ENCODE measurements at places on chromosomes 4 and X. TPM values are rescaled to one million over a fixed set of nuclear protein-coding genes. Genes with fewer than 3 reads are reported as not detected.

Gene RTL9
- total RNA-seq: 0.13 TPM

Gene TMEM35A
- 5.5 TPM for total RNA-seq

Gene RBM46
- under 0.01 TPM for total RNA-seq

Gene USP51
- total RNA-seq: 2.3 TPM

Gene STK26
- 5.1 TPM for total RNA-seq

Gene MAP7D2
- 0.07 TPM for total RNA-seq

Gene MAGT1
- 195 TPM for total RNA-seq

Gene MYOZ2
- total RNA-seq: 1.4 TPM

Gene TBC1D8B
- 32.2 TPM for total RNA-seq

Gene ARHGAP6
- 3.8 TPM for total RNA-seq

Gene CFAP47
- total RNA-seq: not detected

Gene KCTD8
- 0.78 TPM for total RNA-seq

Gene FAM184B
- total RNA-seq: 0.10 TPM

Gene ADH1C
- total RNA-seq: 0.23 TPM

Gene NUP62CL
- total RNA-seq: not detected

Gene ATP7A
- 17.8 TPM for total RNA-seq

Gene SLC4A4
- 7.5 TPM for total RNA-seq

Gene AFM
- not detected for total RNA-seq

Gene CLCN3
- 64.1 TPM for total RNA-seq

Gene MAGEA10
- total RNA-seq: not detected

Gene NOX1
- total RNA-seq: not detected

Gene LONRF3
- 0.65 TPM for total RNA-seq

Gene CT45A10
- not detected for total RNA-seq

Gene PHKA1
- total RNA-seq: 9.3 TPM

Gene RNF150
- total RNA-seq: 3.3 TPM

Gene KLB
- 0.07 TPM for total RNA-seq

Gene MAGEA11
- not detected for total RNA-seq

Gene MAGED4B
- 31.4 TPM for total RNA-seq

Gene TMEM47
- 135 TPM for total RNA-seq

Gene CETN2
- total RNA-seq: 31.3 TPM

Gene IL21
- not detected for total RNA-seq

Gene CACNA1F
- total RNA-seq: not detected

Gene PASD1
- not detected for total RNA-seq

Gene HDAC6
- 39.1 TPM for total RNA-seq

Gene PROM1
- 0.13 TPM for total RNA-seq

Gene CXCL11
- total RNA-seq: not detected

Gene ACTRT1
- total RNA-seq: not detected

Gene ZNF141
- 7.6 TPM for total RNA-seq

Measured in smooth muscle cell of the pulmonary artery (primary cell).